Thoracic aorta (tissue), 2 donors: ENCODE measurements at places on chromosomes 16 and 17.

GRCh38 chr16:8537691-8538342, 52.5 kb downstream of the TMEM114 start:
- DNase-seq, result no peak

GRCh38 chr16:84597931-84598351, 19.9 kb downstream of the COTL1 start:
- no peak for DNase-seq

DNA sequence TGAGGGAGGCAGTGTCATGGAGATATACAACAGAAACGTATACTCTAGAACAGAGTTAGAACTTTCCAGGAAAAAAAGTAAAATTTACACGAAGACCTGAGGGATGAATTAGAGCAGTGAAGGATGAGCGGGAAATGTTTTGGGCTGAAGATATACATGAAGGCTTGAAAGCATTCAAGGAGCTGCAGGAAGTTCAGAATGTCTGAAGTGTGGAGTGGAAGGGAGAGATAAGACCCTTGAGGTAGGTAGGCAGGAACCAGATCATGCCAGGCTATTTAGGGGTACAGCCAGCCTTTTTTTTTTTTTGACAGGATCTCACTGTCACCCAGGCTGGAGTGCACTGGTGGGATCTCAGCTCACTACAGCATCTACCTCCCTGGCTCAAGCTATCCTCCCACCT, 3.2 kb upstream of the NLK start:
- no peak for DNase-seq

DNA sequence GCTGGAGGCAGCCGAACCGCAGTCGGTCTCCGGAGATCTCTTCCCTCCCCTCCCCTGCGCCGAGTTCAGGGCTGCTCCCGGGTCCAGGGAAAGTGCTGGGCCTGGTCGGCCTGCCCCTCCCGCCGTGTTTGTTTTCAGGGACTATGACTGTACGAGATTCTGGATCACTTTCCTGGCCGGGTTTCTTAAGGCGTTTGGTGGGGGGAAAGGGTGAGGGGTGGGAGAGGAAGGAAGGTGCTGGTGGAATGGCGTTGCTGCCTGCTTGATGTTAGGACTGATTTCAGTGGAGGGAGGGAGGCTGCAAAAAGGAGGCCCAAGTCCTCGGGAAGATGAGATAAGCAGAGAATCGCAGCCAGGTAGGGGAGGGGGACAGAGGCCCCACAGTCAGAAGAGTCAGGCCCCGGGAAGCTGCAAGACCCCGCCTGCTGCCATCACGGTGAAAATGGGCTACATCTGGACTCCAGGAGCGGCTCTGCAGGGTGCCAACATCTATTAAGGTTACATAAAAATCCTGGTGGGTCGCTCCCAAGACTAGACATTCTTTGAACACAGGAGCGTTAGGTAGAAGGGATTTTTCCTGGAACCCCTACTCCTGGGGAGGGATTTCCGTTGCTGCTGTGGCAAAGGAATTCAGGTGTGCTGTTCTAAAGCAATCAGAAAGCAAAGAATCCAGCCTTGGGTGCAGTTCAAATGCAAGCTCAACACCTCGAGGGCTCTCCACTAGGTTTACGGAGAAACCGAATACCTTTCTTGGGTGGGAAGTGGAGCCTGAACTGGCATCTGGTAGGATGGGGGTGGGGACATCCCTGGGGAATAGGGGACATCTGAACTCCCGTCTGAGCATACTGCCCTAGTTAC, 1.2 kb downstream of the ARHGAP44 start:
- no peak for DNase-seq

- DNase-seq, result no peak
Measured at GRCh38 chr16:68396481-68396880, 51.8 kb downstream of the SMPD3 start.

- no peak for DNase-seq
Measured at GRCh38 chr16:878072-878784, 77.7 kb upstream of the GNG13 start.

GRCh38 chr17:6233856-6234255, 163.7 kb downstream of the WSCD1 start:
- DNase-seq, result no peak

DNA sequence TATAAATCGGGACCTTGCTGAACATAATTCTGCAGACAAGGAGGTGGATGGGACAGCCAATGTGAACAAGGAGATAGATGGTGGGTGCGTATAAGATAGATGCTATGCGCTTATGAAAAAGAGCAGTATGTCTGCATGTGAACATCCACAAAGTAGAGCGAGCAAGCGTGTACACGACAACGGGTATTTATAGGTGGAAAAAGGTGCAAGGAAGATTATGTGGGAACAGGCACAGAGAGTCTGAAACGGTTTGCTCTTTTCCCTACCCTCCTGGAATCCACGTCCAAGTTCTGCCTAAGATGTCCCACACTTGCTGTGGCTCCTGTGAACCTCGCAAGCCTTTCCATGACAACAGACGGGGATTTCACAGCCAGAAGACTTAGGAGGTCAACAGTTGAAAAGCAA, 43.0 kb downstream of the SNX11 start:
- DNase-seq, result no peak
